ENCODE measurements at places on chromosomes 2 and 18.

DNA sequence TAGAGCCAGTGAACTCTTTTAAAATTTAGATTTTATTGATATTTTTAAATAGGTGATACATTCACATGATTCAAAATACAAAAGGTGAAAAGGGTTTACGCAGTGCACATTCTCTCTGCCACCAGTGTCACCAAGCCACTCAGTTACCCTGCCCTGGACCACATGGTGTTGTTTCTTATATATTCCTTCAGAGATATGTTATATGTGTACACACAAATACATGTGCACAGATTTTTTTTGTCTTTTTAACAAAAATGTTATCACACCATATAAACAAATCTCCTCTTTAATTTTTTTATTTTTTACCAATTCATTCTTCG is 26.2 kb downstream of the SERPINB4 start:
- no peak for DNase-seq

- DNase-seq = no peak
These were observed 44.8 kb downstream of the PAX8 start for GRCh38 chr2:113233593-113234550.

DNA sequence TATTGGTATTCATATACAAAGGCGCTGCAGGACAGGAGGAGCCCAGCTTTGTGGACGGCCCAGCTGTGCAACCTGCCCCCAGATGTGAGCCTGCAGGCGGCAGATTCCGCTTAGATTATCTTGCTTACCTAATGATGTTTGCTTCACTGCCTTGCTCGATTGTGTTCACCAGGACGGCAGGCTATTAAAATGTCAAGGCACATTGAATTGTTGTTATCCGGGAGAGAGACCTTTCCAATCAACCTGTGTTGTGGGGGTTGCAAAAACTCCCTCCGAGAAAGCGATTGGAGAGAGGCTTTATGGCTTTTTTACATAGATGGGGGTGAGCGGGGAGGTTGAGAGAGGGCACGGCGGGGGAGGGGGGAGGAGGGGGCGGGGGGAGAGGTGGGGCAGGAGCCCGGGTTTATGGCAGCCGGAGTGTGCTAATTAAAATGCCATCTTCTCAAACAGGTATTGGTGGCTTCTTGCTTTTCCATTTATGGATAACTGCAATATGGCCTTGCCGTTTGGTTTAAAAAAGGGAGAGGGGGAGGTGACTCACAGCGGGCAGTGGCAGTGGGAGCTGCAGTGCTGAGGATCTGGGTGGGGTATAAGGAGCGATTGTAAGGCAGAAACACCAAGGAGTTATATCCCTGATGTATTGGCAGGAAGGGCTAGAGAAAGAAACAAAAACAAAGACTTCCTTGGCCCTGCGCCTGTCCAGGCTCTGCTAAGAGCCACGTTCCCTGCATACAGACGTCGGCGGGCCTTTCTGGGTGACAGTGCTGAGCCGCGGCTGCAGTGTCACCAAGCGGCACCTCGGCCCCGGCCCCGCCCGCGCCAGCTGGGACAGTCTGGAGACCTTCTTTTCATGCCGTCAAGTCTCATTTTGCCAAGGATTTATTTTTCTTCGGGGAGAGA is 97.2 kb downstream of the INSIG2 start:
- peak; percentile 86 for DNase-seq

DNA sequence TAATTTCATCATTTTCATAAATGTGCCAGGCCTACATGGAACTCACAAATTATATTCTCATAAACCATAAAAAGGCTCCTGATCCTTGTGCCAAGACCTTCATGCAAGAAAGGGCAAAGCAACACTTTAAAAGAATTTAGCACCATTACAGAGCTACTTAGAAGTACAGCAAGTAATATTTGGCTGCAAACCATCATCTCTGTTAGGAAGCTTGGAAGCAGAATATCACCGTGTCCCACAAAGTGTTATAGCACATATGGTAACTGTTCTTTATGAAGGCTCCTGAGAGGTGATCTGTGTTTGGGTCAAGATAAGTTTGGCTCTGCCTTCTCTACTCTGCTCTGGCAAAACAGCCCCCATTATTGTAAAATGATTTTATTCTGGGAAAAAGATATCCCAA is 59.7 kb upstream of the KCNJ3 start:
- no peak for DNase-seq

- DNase-seq = no peak
These were observed 72.7 kb downstream of the NYAP2 start for GRCh38 chr2:225472161-225472560.

DNA sequence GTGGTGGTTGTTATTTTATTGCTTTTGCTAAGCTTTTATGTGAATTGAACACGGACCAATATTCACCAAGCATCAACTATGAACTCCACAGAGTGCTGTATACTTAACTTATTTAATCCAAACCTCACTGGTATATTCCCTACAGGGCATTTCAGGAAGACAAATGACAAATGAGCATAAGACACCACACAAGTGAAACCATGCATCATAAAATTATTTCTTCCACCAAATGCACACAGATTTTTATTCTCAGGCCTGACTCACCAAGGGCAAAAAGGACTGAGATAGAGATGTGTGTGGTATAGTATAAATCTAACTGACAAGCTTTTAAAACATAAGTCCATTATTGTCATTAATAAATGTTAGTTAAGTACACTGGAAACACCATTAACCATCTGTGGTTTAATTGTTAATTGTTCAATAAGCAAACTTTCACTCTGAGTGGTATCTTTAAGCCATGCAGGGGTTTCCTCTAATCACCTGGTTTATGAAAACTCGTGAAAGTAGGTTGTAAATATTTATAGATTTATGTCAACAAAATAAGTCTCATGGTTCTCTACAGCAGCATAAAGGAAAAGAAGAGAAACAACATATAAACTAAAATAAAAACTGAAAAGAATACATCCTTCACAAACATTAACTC is 77.6 kb upstream of the CRIM1 start:
- DNase-seq = no peak

GRCh38 chr2:49598231-49598630 is 443.9 kb upstream of the FSHR start:
- DNase-seq = peak; percentile 14

DNA sequence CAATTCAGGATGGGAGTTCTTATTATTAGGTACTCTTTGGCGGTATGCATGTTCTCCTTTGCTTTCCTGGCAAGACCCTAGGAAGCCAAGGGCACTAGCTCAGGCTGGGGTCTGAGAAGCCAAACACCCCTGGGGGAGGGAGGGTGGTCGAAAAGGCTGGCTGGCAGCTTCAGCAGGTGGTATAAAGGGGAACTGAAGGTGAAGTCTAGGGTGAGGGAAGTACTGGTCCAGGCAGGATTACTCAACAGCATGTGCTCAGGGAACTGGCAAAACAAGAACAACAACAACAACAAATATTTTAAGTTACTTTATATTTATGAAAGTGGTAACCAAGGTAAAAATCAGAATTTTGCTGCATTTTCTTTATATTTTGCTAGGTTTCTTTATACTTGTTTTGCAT is 40.7 kb upstream of the PCBP1 start:
- no peak for DNase-seq

DNA sequence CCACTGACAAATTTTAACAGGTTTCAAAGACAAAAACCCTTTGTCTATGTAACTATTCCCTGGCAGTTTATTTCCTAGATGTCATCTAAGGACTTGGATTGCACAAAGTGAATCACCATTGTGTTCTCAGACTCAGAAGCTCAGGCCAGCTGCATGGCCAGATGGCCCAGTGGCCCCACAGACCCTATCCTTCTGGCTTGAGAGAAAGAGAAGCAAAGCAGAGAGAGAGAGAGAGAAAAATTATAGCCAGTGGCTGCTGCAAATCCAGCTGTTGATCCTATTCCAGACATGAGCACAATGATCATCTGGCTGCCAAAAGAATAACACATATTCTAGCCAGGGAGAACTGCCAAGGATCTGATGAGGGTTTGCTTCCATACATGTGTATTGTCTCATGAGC is 25.8 kb downstream of the CTLA4 start:
- no peak for DNase-seq

DNA sequence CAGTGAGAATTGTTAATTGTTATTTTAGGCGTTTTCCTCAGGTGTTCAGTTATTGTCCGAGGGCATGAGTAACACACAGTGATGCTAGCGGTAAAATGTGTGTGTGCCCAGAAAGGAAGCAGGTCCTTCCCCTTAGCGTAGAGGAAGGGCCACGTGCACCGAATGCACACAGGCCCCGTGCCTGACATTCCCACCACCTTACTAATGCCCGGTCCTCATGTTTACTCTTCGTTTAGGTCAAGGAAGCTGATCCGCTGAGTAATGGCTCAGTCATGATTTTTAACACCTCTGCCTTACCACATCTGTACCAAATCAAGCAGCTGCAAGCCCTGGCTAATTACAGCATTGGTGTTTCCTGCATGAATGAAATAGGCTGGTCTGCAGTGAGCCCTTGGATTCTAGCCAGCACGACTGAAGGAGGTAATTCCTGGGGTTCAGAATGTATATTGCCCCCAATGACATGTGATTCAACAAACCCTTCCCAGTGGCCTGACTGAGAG is 76.7 kb downstream of the MERTK start:
- peak; percentile 51 for DNase-seq

- DNase-seq = no peak
These were observed 746.3 kb upstream of the CHAC2 start for GRCh38 chr2:53021292-53021691.

GRCh38 chr2:28025123-28025522 is 134.6 kb downstream of the BABAM2 start:
- no peak for DNase-seq

- no peak for DNase-seq
These were observed 195.9 kb upstream of the CYRIA start for GRCh38 chr2:16861530-16861929.

DNA sequence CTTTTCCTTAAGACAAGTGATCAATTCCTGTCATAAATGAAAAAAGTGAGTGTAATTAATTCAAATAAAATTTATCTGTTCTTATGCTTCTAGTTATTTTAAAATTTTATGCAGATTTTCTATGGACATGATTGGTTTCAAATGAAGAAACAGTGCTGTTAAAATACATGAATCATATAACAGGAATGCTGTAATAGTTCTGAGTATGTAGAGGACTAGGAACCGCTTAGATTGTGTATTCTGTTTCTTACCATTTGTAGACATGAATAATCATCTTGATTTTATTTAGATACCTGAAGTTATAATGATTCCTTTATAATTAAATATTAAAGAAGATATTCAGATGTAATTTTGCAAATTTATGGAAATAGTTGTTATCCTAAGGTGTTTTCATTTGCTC is 3.5 kb downstream of the ACTR2 start:
- DNase-seq = no peak

GRCh38 chr18:54813977-54814565 is 14.2 kb upstream of the RAB27B start:
- DNase-seq = no peak

DNA sequence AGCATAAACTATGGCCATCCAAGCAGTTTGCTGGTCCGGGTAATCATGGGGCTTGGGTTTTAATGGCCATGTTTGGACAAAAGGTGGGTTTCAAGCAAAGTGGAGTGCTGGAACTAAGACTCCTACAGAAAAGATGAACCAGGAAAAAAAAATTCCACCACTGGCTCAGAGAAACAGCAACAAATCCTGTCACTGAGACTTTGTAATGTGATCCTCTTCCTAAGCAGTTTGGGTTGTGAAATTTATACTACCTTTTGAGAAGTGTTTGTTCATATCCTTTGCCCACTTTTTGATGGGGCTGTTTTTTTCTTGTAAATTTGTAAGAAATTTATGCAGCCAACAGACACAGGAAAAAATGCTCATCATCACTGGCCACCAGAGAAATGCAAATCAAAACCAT is 40.2 kb downstream of the MRPL33 start:
- no peak for DNase-seq

- DNase-seq = peak; percentile 48
These were observed 649 bp downstream of the ESCO1 start for GRCh38 chr18:21599585-21600525.

GRCh38 chr2:9897846-9898245 is 53.6 kb upstream of the GRHL1 start:
- DNase-seq = no peak

GRCh38 chr2:37866171-37866934 is 58.7 kb upstream of the RMDN2 start:
- DNase-seq = no peak

- DNase-seq = no peak
These were observed 1072.4 kb upstream of the ZEB2 start for GRCh38 chr2:145592361-145592760.

DNA sequence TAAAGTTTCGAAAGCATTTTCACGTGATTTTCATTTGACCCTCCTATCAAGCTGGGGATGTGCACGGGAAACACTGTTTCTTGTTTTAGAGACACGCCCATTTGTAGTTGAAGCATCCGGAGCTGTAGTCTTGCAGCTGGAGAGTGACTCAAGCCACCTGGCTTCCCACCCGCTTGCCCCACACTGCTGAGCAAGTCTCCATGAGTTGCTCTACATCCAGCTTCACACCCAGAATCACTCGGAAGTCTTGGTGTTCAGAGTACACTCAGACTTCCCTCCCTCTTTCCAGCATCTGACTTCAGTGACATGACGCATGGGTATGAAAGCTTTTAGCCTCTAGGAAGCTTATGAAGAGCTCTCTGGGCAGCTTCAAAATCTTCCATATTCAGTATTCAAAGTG is 262.4 kb downstream of the NBAS start:
- DNase-seq = no peak

GRCh38 chr2:104804148-104804890 is 49.6 kb upstream of the POU3F3 start:
- no peak for DNase-seq

- DNase-seq = no peak
These were observed 402.5 kb upstream of the TRIB2 start for GRCh38 chr2:12314127-12314760.

DNA sequence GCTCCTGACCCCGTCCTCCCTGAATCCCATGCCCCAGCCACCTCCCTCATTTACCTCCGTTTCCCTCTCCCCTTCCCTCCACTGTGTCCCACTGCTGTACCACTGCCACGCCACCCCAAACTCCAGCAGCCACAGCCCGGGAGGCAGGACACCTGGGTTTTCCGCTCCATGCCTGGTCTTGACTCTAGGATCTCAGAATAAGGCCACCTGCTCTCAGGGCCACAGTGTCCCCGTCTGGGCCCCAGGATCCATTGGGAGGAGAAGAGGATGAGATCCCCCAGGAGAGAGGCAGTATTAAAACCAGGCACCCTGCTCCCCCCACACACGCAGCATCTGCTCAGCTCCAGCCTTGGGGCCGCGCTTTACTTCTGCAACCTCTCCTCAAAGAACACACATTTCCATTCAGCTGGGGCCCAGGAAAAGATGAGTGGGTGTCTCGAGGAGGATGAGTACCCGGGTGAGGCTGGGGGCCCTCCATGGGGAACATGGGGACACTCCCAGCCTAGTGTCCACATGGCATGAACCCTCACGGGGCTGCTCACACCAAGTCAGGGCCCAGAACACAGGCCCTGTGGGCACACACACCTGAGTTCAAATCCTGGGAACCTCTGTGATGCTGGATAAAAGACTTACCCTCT is 32.8 kb upstream of the TNS1 start:
- no peak for DNase-seq

DNA sequence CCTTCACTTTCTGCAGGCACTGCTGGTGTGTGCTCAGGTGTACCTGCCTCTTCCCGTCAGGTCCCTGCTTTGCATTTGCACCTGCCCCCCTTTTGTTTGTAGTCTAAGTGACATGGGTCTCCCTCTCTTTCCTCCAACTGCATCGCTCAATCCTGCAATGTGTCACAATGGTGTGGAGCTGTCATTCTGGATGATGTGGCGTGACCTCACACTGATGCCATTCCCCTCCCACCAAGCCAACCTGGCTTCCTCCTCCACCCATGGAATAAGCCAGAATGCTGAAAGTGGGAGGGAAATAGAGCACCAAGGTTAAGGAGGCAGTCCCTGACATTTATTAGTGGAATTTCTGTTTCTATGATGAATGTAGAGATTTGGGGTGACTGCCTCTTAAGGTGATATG is 156.7 kb downstream of the ZBTB7C start:
- DNase-seq = no peak

All from NCI-H2081 (cell line).